Activated CD4-positive, alpha-beta T cell treated with anti-CD3 and anti-CD28 coated beads for 1 hour (primary cell): ENCODE measurements at places on chromosomes 2 and 18.

GRCh38 chr2:71822463-71822862 lies 325.2 kb downstream of the CYP26B1 start:
- DNase-seq: no peak

GRCh38 chr2:181228661-181229060 lies 228.5 kb upstream of the ITGA4 start:
- DNase-seq: no peak

- DNase-seq: no peak
Observed at GRCh38 chr2:133194777-133195335, 373.4 kb downstream of the NCKAP5 start.

- DNase-seq: no peak
Observed at GRCh38 chr2:152864601-152865149, 146.3 kb downstream of the ARL6IP6 start.

DNA sequence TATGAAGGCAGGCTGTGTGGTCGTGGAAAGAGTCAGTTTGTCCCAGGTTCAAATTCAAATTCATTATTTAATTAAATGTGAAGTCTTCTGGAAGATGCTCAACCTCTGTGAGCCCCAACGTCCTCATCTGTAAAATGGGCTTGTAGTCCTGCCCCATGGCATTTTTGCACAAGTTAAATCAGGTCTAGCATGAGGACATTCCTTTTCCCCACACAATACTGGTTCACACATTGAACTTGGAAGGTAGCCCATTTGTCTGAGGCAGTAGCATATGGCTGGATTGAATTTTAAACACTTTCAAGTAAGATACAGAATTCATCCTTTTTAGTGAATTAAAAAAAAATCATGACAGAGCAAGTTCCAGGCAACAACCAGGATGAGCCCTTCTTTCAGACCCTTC lies 665.4 kb upstream of the HS6ST1 start:
- no peak for DNase-seq

DNA sequence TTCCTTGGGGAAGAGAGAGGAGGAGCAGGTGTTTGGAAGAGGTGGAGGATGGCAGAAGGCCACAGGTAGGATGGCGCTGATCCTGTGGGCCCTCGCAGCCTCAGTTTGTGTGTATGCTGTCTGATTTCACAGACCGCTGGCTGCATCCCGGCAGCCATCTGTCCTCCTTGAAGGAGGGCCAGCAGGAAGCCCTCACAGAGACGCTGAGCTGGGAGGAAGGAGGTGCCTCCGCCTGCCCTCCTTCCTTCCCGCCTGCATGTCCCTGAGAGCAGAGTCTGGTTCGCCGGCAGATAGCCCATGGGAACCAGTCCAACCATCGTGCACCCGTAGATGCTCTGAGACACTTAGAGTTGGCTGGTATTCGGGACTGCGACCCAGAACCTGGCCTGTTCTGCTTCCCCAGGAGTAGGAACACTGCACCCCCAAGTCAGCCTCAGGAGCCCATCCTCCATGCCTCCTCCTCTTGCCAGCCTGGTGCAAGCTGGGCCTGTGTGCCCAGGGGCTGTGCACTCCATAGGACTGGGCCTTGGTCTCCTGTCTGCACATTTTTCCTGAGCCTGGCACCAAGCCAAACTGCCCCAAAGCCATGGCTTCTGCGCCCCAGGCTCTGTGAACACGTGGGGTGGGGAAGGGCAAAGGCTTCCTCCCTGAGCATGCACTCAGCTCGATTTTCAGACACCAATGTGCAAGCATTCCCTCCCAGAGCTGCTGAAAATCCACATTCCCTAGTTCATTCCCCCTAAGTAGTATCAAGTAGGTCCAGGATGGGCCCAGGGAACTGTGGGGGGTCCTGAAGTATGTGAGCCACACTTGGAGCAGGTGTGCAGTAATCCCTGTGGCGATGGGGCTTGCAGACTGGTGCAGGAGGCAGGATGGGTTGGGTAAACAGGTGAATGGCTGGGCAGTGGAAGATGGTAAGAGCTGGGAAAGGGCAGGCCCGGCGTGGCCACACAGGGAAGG lies 115.6 kb downstream of the SEPTIN10 start:
- DNase-seq: no peak

- DNase-seq: no peak
Observed at GRCh38 chr18:56327191-56327885, 311.1 kb downstream of the TXNL1 start.

DNA sequence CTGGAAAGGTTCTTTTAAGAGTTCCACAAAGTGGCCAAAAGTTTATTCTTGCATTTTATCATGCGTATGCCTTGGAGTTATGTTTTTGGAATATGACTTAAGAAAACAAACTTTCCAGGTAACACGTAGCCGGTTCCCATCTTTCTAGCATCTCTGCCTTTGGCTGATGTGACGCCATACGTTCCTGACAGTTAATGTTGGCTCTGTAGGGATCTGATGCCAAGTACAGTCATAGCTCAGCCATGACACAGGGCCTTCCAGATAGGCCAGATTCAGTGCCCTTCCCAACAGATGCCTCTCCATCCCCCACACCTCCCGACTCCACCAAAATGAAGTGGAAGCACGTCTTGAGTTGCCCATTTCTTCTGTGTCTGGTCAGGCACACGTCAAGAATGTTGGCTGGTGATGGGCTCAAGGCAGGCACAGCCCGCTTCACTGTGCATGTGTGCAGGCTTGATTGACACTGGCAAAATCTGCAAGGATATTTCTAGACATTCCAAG lies 51.0 kb upstream of the THOC1 start:
- DNase-seq: no peak

GRCh38 chr2:71813315-71813714 lies 334.3 kb downstream of the CYP26B1 start:
- DNase-seq: no peak

- no peak for DNase-seq
Observed at GRCh38 chr2:162196638-162197037, 44.6 kb upstream of the GCG start.

- no peak for DNase-seq
Observed at GRCh38 chr2:69682525-69682924, 39.0 kb upstream of the AAK1 start.

DNA sequence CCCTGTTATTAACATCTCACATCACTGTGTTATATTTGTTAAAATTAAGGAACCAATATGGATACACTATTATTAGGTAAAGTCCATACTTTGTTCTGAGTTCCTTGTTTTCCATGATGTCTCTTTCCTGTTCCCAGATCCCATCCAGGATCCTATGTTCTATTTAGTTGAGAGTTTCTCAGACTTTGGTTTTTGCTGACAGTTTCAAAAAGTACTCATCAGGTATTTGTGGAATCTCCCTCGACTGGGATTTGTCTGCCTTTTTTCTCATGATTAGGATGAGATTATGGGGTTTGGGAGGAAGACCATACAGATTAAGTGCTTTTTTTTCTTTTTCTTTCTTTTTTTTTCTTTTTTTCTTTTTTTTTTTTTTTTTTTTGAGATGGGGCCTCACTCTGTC lies 39.4 kb upstream of the ITM2C start:
- DNase-seq: no peak

GRCh38 chr2:239232195-239232578 lies 168.6 kb downstream of the HDAC4 start:
- no peak for DNase-seq

DNA sequence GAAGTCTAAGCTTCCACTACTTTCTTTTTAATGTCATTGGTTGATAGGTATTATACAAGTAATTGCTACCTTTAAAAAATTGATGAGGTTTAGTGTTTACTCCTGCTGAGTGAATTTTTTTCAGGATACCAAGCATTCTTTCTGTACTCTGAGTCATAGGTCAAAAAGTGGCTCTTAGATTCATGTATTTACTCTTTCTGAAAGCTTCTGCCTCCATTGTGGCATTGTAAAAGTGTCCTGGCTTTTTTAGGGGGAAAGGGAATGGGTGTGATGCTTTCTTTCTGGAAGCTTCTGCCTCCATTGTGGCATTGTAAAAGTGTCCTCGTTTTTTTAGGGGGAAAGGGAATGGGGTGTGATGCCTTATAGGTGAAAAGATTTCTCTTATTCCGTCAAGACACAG lies 286.5 kb downstream of the LPIN1 start:
- DNase-seq: no peak

DNA sequence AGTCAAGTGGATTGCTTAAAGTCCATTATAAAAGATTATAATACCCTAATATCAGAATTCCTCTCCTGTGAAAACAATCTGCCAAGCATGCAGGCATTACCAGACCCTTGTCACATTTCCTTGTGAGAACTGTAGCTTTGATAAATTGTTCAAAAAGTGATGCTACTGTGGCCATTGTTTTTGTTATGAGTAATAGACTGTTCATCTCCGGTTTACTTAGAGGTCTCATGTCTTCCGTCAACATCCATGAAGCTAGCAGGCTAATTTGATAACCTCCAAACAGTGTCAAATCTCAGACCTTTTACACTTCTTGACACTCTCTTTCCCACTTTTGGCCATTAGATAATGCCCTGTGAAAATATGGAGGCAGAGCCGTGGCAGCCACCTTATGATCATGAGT lies 342.7 kb downstream of the CPS1 start:
- no peak for DNase-seq

DNA sequence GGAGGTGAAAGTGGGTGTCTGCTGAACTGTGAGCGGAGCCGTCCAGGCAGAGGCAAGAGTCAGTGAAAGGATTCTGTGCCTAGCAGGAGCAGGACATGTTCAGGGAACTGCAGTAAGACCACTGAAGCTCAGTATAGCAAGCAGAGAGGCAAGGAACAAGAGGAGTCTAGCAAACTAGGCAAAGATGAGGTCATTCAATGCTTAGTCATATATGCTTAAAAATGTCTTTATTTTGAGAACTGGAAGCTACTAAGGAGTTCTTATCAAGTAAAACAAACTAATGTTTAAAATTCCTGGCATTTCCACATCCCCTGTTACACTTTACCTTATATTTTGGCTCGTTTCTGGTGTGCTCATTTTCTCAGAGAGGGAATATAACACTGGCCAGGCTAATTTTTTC lies 913.4 kb downstream of the CBLN2 start:
- DNase-seq: no peak

DNA sequence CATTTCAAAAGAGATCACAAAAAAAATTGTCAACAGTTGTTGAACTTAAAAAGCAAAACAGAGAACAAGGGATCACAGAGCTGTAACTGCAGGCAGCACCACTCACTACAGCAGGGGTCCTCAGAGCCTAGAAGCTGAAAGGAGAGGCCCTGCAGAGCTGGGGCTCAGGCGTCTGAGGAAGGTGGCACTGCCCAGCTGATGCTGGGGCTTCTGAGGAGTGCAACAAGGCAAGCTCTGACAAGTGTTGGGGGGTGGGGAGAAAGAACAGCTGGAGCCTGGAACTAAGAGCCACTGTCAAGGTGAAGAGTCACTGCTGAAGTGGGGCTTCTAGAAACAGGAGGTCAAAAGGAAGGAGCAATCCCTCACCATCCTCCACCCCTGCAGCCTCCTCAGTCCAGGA lies 46.2 kb downstream of the FTCDNL1 start:
- DNase-seq: no peak

GRCh38 chr2:149860276-149860921 lies 272.8 kb upstream of the MMADHC start:
- DNase-seq: no peak
